SJCRH30 (cell line): ENCODE measurements at places on chromosomes 7 and 10. TPM values are rescaled to one million over a fixed set of nuclear protein-coding genes. Genes with fewer than 3 reads are reported as not detected.

C10orf67 gene
- 0.15 and 0.16 TPM in 2 replicates for total RNA-seq

SEMA3E gene
- total RNA-seq, result 0.48 and 0.53 TPM in 2 replicates

- peak; percentile 66 for DNase-seq
Observed at GRCh38 chr7:149310113-149310836, 48.3 kb downstream of the ZNF783 start.

DNA sequence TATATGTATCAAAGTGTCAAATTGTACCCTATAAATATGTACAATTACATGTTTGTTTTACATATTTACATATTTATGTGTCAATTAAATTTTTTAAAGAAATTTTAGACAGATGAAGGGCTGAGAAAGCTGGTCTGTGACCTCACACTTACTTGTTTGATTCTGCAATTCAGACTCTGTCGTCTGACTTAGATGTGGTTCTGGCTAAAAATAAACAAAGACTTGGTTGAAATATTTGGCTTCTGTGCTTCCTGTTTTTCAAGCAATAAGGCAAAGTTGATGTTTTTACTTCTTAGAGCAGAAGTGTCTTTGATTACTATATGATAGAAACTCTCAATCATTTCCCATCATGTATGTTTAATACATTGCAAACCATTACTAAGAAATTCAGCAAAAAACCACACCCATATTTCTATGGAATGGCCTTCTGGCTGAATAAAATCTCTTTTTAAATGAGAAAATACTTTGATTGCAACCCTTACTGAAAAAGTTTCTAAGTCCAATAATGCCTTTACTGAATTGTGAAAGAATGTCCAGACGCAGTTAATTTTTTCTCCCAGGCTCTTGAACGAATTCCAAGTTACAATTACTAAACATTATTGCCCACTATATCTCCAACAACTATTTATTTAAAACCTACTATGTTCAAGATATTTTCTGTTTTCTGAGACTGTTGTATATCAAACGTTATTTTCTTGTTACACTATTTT is 59.5 kb upstream of the PRKG1 start:
- DNase-seq, result no peak

DNA sequence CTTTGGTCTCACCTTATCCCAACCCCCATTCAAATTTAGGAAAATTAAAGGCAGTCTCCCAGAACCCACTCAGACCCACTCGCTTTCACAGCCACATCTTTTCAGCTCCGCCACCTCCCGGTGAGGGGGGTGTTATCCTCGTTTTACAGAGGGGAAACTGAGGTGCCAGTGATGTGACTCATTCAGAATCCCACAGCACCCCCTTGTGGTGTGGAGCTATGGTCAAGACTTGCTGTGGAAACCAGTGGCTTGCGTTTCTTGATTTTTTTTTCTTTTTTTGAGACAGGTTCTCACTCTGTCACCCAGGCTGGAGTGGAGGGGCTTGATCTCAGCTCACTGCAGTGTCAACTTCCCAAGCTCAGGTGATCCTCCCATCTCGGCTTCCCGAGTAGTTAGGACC is 27.6 kb downstream of the SLC35G1 start:
- DNase-seq, result no peak

SPDYE2B gene
- not detected in 2 replicates for total RNA-seq

GRCh38 chr10:70986623-70986950 is 98.2 kb upstream of the PCBD1 start:
- no peak for DNase-seq

NEUROD6 gene
- total RNA-seq, result not detected in 2 replicates

PRSS37 gene
- not detected in 2 replicates for total RNA-seq

PON1 gene
- total RNA-seq, result 0.28 and 0.84 TPM in 2 replicates

PNLIPRP3 gene
- total RNA-seq, result 0.10 TPM in 1 of 2 replicates, not detected in the other

GRCh38 chr10:103766751-103767505 is 88.4 kb downstream of the SH3PXD2A start:
- no peak for DNase-seq

NRF1 gene
- total RNA-seq, result 11.8 and 14.0 TPM in 2 replicates

CTTNBP2 gene
- total RNA-seq, result 0.38 and 0.43 TPM in 2 replicates

ZNF736 gene
- 19.2 and 25.0 TPM in 2 replicates for total RNA-seq

FAM237B gene
- not detected in 2 replicates for total RNA-seq

CFAP43 gene
- not detected in 2 replicates for total RNA-seq

ZNF467 gene
- total RNA-seq, result not detected in 2 replicates

CFAP58 gene
- total RNA-seq, result 0.08 TPM in 1 of 2 replicates, not detected in the other

- DNase-seq, result no peak
Observed at GRCh38 chr10:130079614-130080460, 30.8 kb downstream of the C10orf143 start.

- peak; percentile 54 for DNase-seq
Observed at GRCh38 chr10:63666836-63667383, 145.7 kb downstream of the REEP3 start.

CALML3 gene
- not detected in 2 replicates for total RNA-seq

GRCh38 chr10:36254199-36254598 is 612.1 kb upstream of the FZD8 start:
- DNase-seq, result peak; percentile 36

MUC12 gene
- 1.2 and 2.1 TPM in 2 replicates for total RNA-seq

ACSM6 gene
- 0.08 TPM in 1 of 2 replicates, not detected in the other for total RNA-seq

DNA sequence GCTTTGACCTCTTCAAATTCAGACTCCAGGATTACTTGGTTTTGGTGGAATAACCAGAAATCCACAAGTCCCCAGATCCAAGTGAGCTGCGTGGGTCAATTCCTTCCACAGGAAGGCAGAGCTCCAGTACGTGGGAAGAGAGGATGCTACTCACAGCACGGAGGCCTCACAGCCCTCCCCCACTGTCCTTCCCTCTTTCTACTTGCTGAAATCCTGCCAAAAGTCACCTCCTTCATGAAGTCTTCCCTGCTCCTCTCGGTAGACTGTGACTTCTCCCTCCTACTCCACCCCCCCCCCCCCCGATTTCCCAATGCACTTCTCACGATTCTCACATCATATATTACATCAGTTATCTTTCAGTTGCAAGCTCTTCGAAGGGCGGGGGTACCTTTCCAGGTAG is 12.3 kb downstream of the CAMK2G start:
- no peak for DNase-seq

DNA sequence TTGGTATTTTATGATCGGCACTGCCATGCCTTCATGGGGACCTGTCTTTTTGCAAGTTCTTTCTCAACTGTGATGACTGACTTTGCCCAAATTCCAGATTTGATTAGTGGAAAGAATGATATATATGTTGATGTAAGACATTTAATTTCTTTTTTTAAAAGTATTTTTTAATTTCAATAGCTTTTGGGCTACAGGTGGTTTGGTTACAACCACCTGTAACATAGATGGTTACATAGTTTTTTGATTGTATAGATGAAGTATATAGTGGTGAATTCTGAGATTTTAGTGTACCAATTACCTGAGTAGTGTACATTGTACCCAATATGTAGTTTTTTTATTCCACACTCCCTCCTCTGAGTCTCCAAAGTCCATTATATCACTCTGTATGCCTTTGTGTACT is 69.6 kb downstream of the MCU start:
- DNase-seq, result no peak
